ENCODE measurements at places on chromosomes 6 and 20.

- DNase-seq: no peak
These were observed 254.1 kb downstream of the PRL start for GRCh38 chr6:22042706-22043105.

- no peak for DNase-seq
These were observed 587.5 kb upstream of the ARID1B start for GRCh38 chr6:156189714-156190113.

GRCh38 chr6:153117986-153118879 lies 12.8 kb downstream of the RGS17 start:
- no peak for DNase-seq

DNA sequence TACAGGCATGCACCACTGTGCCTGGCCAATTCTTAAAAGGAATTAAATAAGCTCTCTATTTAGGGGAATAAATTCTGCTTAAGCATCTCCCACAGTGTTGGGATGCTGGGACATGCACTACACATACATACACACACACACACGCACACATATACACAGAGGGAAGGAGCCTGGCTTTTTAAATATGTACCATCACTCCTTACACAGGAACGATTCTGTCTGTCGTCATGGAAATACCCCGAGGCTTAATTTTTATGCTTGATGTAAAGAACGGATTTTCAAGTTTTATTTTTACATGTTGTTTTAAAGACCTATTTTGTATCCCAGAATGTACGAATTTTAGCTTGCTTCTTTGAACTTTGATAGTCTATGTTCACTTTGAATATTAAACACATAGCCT lies 95.3 kb downstream of the CD109 start:
- DNase-seq: no peak

- no peak for DNase-seq
These were observed 32.9 kb upstream of the BACH2 start for GRCh38 chr6:90329386-90330077.

DNA sequence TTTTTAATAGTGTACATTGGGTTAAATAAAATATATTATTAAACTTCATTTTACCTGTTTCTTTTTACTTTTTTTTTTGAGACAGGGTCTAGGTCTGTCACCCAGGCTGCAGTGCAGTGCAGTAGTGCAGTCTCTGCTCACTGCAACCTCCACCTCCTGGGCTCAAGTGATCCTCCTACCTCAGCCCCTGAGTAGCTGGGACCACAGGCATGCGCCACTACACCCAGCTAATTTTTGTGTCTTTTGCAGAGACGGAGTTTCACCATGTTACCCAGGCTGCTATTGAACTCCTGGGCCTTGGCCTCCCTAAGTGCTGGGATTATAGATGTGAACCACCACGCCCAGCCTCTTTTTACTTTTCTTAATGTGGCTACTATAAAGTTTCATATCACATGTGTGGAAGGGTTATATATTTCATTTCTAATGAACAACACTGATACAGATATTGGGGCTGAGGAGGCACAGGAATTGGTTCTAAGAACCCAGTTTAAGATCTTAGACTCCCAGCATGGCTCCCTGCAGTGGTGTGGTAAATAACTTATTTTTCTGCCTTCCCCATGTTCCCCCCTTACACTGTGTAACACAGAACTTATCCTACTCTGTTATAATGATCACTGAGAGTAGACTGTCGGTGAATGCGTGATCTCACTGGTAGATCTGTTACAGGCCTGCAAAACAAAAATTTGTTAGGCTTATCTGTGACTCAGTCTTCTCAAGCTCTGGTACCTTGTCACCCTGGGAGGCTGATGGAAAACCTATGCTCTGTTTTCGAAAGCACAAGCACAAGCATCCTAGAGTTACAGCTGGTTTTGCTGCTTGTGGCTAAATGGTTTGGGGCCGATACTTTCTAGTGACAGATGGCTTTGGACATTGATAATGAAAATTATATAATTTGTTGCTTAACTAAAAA lies 5.8 kb upstream of the ATXN1 start:
- no peak for DNase-seq

DNA sequence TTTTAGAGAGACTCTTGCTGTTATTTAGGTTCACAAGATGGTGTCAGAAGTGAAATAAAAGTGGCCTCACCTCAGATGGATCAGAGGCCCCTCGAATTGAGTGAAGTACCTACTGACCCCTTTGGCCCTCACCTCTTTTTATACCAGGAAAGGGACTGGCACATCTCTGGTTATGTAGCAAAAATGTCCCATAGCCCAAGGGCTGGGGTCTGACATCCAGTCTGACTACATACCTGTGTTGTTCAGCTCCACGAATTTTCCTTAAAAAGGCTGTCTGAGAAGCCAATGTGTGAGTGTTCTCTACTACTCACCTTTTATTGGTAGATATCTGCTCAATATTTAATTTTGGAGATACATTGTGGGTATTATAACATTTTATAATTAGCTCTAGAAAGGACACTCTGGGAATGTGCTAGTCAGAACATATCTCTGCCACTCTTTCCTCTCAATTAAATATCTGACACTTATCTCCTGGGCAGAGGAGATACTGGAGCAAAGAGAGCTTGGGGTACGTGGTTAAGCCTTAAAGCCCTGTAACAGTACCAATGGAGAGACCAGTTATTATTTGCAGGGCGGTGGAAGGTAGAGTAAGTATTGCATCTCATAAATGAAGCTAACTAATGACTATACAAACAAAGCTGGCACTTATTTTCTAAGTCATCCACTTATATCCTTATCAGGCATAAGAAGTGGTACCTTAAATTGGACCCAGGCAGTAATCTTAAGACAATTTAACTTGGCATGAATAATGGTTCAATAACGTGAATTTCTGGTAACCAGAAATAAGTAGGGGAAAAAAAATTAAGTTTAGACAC lies 20.0 kb upstream of the IL22RA2 start:
- DNase-seq: no peak

- no peak for DNase-seq
These were observed 15.6 kb downstream of the MAS1 start for GRCh38 chr6:159906400-159906799.

GRCh38 chr6:54617730-54618129 lies 228.8 kb upstream of the FAM83B start:
- no peak for DNase-seq

GRCh38 chr6:142773859-142774648 lies 170.9 kb downstream of the HIVEP2 start:
- no peak for DNase-seq

- DNase-seq: no peak
These were observed 24.2 kb downstream of the LAMA5 start for GRCh38 chr20:62342910-62343309.

GRCh38 chr6:5992551-5993225 lies 14.0 kb downstream of the NRN1 start:
- DNase-seq: no peak
